ENCODE measurements at places on chromosomes 3 and 15.

GRCh38 chr15:42344763-42345162 is 14.5 kb upstream of the CAPN3 start:
- DNase-seq: peak; percentile 34

DNA sequence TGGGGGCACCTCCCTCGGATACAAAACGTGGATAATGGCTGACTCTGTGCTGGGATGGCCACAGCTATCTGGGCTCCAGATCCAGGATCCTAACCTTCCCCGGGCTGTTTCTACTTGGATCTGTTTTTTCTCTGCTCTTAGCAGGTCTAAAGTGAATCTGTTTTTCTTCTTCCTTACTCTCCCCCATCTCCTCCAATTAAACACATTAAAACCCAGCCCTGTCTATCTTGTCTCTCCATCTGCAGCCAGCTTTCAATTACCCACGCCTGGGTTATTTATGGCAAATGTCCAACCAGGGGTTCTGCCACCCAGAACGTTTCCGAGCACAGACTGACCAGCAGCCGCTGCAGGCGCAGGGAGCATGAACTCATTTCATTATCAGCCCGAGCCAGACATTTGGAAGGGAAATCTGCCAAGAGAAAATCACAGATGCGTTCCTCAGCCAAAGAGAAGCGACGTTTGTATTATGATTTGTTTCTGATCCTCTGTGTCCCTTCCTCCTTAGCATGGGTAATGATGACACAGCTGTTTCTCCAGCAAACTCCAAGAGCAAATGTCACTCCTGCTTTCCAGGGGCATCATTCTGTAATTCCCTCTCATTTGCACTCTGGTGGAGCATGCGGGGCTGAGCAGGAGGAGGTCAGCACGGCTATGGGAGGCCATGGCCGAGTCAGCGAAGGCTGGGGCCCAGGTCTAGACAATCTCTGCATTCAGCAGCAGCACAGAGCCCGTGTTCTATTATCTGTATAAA is 42.0 kb downstream of the UMPS start:
- DNase-seq: peak; percentile 68

- no peak for DNase-seq
Observed at GRCh38 chr15:21267671-21268395, 172.5 kb downstream of the POTEB3 start.

GRCh38 chr15:63938486-63939061 is 104.8 kb upstream of the HERC1 start:
- DNase-seq: no peak

DNA sequence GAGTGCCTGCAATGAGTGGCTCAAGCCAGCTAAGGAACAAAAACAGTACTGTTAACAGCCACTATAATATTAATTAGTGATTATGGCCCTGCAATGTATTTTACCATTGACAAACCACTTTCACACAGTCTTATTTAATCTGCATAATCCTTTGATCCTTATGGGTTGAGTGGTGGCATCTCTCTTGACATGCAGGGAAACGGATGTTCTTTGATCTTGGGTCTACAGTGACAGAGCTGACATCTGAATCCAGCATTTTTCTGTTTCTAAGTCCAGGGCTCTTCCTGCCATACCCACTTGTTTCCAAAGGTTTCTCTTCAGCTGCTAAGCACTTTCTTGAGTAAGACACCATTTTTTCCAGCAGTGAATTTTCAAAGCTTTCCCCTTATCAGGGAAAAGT is 277.7 kb upstream of the ROPN1 start:
- DNase-seq: no peak

GRCh38 chr3:81339040-81339845 is 422.2 kb downstream of the GBE1 start:
- no peak for DNase-seq

GRCh38 chr15:90982135-90982534 is 12.2 kb downstream of the PRC1 start:
- no peak for DNase-seq

DNA sequence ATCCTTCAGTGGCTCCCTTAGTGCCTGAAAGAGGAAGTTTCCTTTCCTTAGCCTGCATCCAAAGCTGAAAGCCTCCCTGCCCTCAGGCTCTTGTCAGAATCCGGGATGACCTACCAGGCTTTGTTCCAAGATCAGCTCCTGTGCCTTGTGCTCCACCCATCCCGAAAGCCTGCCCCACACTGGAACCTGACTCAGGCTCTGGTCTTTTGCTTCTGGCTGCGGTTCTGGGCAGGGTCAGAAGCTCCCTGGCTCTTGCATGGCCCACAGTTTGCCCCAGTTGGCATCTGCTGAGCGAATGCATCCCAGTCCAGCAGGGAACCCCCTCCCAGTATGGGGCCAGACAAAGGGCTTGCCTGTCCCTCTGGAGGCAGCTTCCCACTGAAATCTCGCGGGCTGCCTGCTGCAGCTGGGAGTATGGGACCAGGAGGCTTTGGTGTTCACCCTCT is 25.9 kb upstream of the KIF23 start:
- DNase-seq: no peak

- no peak for DNase-seq
Observed at GRCh38 chr3:195895078-195895860, 13.1 kb downstream of the TNK2 start.

DNA sequence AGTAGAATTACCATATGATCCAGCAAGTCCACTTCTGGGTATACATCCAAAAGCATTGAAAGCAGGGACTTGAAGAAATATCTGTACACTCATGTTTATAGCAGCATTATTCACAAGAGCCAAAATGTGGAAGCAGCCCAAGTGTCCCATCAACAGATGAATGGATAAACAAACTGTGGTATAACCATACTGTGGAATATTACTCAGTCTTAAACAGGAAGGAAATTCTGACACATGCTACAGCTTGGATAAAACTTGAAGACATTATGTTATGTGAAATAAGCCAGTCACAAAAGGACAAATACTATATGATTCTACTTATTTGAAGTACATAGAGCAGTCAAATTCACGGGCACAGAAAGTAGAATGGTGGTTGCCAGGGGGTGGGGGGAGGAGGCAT is 91.2 kb downstream of the HMG20A start:
- no peak for DNase-seq

GRCh38 chr3:189143321-189143720 is 28.4 kb upstream of the TPRG1 start:
- peak; percentile 4 for DNase-seq

DNA sequence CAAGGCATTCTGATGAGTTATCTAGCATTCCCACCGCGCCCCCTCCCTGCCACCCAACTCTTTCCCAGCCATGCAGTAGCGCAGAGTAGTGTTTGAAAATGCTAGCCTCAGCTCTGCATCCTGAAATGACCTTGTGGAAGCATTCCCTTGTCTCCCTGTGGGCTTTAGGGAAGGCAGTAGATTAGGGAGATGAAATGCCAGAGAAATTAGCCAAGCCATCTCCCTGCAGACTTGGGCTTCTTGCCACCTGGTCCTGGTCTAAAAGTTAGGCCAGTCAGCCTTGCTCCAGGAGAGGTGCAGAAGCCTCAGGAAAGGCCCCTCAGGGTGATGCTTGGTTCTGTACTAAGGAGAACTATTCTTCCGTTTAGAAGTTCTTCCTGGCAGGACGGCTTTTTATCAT is 231.2 kb downstream of the CACNA2D3 start:
- no peak for DNase-seq

DNA sequence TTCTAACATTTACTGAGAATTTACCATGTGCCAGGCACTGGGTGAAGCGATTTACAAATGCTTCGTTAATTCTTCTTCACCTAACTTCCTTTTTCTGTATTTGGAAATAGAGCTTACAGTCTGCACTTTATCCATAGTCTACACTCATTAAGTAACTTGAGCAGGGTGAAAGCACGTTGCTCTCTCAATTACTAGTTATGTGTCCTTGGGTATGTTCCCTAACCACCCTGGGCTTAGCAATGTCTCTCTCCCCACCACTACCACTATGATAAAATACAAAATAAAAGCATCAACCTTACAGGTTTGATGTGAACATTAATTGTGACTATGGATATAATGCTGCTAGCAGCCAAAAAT is 172.9 kb upstream of the SLC2A2 start:
- DNase-seq: no peak

- DNase-seq: no peak
Observed at GRCh38 chr3:63980830-63981498, 42.3 kb downstream of the PSMD6 start.

- no peak for DNase-seq
Observed at GRCh38 chr15:49148727-49149126, 6.7 kb downstream of the COPS2 start.

- DNase-seq: peak; percentile 90
Observed at GRCh38 chr15:80160570-80161156, 7.9 kb downstream of the FAH start.

DNA sequence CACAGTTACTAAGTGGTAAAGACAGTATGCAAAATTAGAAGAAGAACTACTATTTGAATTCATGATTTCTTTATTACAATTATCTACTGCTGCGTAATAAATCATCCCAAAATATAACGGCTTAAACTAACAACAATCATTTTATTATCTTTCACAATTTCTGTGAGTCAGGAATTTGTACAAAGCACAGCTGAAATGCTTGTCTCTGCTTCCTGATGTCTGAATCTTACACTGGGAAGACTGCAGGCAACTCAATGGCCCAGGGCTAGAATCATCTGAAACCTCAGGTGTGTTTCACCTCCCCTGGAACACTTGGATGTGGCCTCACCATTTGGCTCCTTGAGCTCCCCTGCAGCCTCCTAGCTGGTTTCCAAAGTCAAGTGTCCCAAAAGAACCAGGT is 145.1 kb downstream of the MAGI1 start:
- no peak for DNase-seq

GRCh38 chr15:63111481-63111880 is 10.2 kb upstream of the LACTB start:
- no peak for DNase-seq

DNA sequence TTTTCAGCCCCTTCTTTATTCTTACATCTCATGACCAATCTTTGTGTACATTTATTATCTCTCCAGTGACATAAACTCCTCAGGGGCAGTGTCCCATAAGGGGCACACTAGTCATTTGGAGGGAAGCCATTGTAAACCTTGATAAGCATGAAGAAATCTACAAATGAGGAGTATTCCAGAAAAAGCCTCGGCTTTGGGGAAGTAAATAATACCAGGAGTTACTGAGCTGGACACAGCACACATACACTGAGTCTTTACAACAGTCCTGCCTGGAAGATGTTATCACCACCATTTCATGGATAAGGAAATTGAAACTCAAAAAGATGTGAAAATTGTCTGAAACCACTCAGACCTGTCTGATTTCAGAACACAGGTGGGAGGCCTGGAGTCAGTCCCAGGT is 15.4 kb upstream of the POLR2M start:
- DNase-seq: no peak

DNA sequence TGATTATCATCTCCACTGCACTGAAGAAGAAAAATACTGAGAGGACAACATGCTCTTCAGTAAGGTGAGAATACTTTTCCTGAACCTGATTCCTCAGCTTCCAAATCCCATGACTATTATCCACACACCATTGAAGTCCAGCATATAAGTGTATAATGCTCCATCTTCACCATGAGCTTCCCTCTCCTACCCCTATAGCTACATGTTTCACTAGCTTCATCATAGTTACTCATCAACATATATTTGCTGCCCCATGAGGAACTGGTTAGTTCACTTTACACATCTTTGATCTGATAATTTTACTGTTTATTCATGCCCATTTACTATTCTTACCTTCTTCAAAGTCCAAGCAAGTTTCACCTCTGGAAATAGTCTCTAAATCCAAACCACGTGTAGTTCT is 908.5 kb upstream of the SEMA6D start:
- no peak for DNase-seq

GRCh38 chr3:73542136-73542535 is 82.6 kb downstream of the PDZRN3 start:
- DNase-seq: no peak

- DNase-seq: no peak
Observed at GRCh38 chr15:99265541-99266070, 14.3 kb downstream of the LRRC28 start.

DNA sequence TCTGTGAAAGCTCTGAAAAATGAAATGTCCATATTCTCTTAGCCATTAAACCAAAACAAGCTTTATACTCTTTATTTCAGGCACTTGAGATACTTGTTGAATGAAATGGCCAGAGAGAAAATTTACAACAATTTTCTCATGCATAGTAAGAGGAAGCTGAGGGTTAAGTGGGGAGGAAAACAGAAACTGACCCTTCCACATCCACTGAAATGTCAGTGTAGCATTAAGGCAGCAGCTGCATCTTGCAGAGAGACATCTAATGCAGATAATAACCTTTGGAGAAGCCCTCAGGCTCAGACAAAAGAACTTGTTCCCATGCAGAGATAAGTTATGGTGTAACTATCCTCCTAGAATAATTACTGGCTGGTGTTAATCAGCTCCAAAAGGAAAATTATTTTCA is 34.0 kb downstream of the ZDHHC23 start:
- DNase-seq: no peak

- DNase-seq: no peak
Observed at GRCh38 chr3:11624704-11625375, 18.9 kb downstream of the VGLL4 start.

- DNase-seq: no peak
Observed at GRCh38 chr3:170368921-170369320, 11.4 kb downstream of the SKIL start.

DNA sequence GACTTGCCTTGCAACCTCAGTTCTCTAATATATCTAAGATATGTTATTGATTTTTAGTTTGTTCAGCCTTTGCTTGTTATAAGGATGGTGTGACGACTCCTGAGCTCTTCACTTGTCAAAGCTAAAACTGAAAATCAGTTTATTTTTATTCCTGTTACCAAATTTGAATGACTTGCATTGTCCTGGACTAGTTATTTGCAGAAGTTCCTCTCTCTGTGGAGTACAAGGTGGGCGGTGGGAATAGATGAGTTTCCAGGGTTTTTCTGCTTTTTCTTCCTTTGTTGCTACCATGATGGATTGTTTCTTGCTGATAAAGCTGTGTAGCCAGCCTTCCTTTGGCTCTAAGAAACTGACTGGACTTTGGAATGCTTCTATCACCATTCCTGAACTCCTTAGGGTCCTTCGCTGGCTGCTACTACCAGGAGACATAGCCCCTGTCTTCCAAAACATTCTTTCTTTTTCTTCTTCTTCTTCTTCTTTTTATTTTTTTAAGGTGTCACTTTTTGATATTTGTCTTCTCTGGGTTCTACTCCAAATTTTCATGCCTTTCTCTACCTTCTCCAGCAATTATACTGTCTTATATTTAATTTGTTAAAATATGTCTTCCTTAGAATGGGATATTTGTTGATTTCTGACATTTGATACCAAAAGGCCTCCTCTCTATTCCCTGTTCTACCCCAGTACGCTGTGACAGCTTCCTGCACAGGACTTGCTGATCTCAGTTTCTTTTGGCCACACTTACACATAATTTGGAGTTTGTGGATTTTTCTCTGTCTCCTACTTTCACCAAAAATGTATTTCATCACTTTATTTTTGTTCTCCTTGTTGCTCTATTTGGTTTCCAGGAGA is 145.1 kb upstream of the THRB start:
- DNase-seq: no peak

GRCh38 chr15:89142423-89142822 is 54.2 kb downstream of the ABHD2 start:
- no peak for DNase-seq

Measured in brain microvascular endothelial cell (primary cell).